ENCODE measurements at places on chromosomes 11 and 22. TPM values are rescaled to one million over a fixed set of nuclear protein-coding genes. Genes with fewer than 3 reads are reported as not detected.

DNA sequence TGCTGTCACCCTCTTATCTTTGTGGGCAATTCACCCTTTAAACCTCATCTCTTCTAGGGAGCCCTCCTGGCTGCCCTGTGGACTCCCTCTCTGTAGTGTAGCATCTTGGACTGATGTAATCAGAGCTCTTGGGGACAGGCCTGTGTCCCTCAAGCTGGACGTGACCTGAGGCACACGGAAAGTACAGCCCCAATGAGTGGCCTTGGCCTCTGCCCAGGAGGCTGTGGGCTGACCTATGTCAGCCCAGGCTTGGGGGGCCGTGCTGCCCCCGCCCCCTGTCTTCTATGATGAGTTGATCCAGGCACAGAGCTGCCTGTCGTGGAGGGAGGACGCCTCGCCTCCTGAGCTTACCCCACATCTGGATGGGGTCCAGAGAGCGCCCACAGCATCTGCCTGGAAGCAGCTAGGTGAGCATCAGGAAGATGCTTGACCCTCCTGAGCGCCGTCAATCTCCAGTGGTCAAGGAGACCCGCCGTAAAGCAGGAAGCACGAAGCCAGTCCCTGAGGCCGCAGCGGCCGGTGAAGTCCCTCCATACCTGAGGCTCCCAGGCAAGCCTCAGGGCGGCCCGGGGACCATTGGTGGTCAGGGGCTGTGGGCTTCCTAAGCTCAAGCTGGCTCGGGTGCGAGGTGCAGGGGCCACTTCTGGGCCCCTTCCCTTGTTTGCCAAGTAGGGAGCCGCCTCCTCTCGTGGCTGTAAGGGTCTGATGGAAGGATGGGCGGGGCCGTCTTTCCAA, 1136.9 kb downstream of the BRD1 start:
- DNase-seq = no peak

- DNase-seq = no peak
Observed at GRCh38 chr11:32396991-32397390, 38.3 kb downstream of the WT1 start.

DNA sequence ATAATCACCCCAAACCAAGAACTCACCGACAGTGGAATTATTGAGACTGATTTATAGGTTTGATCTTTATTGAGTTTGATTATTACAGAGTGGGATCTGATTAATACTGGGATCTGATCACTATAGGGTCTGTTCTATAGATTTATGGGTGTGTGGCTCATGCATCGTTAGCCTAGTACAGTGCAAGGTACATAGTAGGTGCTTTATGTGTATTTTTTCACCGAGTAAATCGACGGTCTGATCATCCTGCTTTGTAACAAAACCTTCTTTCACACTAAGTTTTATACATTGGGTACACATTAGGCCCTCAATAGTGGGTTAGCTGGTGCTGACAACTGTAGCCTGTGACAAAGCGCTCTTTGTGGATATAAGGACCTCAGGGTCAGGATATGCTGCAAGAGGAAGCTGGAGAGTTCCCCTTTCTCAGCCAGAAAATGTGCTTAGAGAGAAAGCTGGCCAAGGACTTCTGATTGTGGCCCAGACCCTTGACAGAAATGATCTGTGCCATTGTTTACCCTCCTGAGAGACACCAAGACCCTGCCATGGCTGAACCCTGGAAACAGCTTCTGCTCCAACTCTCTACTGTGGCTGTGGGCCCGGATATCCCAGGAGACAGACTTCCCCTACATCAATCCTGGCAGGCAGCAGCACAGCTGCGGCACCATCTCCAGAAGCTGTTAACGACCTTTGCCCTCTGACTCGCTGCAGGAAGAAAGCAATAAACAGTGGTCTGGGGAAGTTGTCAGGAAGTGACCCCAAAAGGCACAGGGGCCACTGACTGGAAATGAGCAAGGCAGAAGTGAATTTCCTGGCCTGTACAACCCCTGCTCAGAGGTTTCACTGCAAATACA, 16.1 kb upstream of the TPP1 start:
- no peak for DNase-seq

Gene SLC22A6
- total RNA-seq = not detected

Gene TMPRSS5
- 1.1 TPM for total RNA-seq

- no peak for DNase-seq
Observed at GRCh38 chr22:30457981-30458380, 13.8 kb downstream of the SEC14L3 start.

DNA sequence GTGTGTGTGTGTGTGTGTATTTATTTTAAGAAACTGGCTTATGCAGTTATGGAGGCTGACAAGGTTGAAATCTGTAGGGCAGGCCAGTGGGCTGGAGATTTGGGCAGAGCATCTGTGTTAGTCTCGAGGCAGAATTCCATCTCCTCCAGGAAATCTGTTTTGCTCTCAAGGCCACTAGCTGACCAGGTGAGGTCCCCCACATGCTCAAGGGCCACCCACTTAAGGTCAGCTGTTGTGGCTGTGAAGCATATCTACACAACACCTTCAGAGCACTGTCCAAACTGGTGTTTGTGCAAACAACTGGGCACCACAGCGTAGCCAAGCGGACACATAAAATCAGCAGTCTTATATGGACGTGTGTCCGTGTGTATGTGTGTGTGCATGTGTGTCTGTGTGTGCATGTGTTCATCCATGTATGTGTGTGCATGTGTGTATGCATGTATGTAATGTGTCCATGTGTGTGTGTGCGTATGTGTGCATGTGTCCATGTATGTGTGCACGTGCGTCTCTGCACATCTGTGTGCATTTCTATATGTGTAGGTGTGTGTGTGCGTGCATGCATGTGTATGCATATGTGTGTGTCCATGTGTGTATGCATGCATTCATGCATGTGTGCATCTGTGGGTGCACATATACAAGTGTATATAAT, 400.9 kb downstream of the BRD1 start:
- no peak for DNase-seq

DNA sequence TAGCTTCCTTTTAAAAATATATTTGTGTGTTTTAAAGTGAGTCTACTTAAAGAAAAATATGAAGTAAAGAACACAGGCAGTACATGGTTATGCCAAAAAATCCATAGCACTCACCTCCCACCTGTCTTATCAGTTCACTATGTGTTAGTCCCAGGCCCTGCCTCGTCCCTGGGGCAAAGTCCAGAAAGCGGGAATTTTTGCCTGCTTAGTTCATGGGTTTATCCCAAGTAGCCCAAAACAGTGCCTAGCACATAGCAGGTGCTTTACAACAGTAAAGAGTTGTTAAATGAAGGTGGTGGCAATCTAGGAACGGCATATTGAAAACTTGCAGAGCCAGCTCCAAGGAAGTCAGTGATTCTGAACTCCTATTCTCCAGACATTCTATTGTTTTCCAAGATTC, 154.0 kb downstream of the MN1 start:
- no peak for DNase-seq

DNA sequence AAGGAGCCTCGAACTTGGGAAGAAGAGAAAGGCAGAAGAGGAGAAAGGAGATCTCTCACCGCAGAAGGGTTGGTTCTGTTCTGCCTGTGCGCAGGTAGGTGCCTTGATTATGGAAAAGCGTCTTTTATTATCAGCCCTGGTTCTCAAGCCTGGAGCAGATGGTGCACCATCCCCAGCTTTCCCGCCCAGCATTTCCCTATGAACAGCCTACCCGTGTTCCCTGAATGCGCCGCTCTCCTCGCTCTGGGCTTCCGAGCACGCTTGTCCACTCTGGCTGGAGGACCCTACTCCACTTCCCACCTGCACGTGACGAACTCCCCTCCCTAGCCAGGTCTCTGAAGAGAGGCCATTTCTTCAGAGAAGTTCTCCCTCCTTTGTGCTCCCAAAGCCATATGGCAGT, 15.2 kb downstream of the IGSF9B start:
- DNase-seq = no peak

Gene C11orf86
- 1.2 TPM for total RNA-seq

Gene FOXRED2
- 31.5 TPM for total RNA-seq

Gene ATG13
- 77.4 TPM for total RNA-seq

Gene OR4C6
- not detected for total RNA-seq

Gene INSC
- total RNA-seq = 0.58 TPM

- no peak for DNase-seq
Observed at GRCh38 chr22:38735126-38735464, 20.7 kb downstream of the SUN2 start.

Gene CKAP5
- total RNA-seq = 185 TPM

- DNase-seq = no peak
Observed at GRCh38 chr22:40000171-40000570, 5.4 kb downstream of the FAM83F start.

Gene NUCB2
- total RNA-seq = 27.9 TPM

- peak; percentile 33 for DNase-seq
Observed at GRCh38 chr11:133892584-133893380, 47.5 kb upstream of the SPATA19 start.

Gene DLG2
- total RNA-seq = 17.0 TPM

DNA sequence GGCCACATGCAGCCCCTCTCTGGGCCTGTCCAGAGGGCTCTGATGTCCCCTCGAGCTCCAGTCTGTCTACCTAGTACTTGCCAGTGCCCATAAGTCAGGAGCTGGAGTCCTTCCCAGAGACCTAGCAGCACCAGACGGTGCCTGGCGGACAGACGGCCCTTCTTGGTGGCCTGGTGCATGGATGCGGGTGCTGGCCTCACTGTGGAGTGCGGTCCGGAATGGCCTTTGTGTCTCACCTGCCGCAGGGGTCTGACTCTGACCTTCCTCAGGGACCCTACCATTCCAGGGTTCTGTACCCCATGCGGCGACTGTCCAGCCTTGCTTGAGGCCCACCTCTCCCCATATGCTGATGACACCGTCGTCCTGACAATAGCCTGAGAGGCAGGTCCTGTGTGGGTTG, 29.4 kb upstream of the SMIM38 start:
- DNase-seq = no peak

- no peak for DNase-seq
Observed at GRCh38 chr11:64870176-64870892, 8.1 kb downstream of the EHD1 start.

- DNase-seq = no peak
Observed at GRCh38 chr11:22474616-22475015, 136.4 kb downstream of the SLC17A6 start.

- DNase-seq = no peak
Observed at GRCh38 chr11:41999066-41999465, 539.6 kb upstream of the LRRC4C start.

DNA sequence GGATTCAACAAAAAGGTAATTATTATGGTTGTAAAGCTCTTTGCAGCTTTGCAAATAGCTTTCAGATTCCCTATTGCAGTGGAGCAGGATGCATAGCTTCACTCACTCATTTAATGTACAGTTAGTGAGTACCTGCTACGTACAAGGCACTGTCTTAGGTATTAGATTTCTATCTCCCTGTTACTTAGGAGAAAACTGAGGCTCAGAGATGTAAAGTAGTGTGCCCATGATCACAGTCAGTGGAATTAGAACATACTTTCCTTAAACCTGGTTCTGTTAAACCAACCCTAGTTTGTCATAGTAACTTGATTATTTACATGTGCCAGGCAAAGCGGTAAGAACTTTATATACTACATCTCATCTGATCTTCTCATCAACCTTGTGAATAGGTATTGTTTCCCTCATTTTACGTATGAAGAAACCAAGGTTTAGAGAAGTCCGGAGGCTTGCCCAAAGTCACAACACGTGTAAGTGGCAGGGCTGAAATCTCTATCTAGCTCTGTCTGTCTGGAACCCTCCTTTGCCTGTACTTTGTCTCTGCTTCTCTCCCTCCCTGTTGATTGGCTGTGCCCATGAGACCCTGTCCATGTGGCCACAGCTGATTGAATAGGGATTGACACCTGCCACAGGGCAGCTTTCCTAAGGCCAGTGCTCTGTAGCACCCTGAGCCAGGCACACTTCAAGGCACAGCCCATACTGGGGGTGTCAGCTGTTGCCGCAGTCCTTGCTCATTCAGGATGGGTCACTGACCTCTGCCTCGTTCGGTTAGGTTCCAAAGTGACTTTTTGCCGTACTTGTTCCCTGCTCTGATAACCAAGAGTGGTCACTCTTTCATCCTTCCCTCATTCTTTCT, 63.8 kb upstream of the PRSS23 start:
- DNase-seq = no peak

DNA sequence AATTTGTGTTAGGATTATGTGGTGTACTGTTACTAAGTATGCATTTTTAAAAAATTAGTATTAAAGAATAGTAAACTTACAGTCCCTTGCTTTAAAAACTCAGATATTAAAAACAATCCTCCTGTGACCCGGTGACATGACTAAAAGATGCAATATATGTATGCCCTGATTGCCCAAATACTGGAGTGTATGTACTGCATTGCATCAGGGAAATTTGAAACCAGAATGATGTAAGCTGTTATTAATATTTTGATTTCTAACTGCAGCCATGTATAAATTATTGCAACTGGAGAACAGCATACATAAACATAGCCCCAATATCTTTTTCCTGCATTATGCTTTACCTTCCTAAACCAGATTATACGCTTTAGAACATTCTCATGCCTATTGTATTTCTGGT, 3.7 kb upstream of the HSPA8 start:
- no peak for DNase-seq

- peak; percentile 71 for DNase-seq
Observed at GRCh38 chr11:66070604-66071380, 720 bp downstream of the PACS1 start.

DNA sequence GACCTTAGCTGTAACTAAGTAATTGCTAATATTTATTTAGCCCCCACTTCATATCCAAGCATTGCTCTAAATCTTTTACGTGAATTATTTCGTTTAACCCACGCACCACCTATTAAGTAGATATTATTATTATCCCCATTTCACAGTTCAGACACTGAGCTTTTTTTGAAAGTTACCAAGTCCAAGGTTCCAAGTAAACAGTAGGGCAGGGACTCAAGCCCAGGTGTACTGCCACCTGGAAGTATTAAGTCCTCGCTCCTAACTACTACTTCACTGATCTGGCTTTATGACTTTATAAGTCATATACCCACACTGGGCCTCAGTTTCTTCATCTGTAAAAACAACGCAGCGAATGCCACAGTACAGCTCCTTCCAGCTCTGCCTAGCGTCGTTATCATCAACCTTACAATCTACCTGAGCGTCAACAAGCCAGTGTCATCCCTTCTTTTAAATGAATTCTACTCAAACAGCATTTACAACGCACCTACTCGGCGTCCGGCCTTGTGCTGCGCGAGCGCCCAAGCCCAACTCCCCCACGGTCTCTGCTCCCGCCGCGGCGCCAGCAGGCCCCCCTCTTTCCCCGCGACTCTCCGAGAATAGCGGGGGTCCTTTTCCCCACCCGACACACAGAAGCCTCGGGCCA, 624 bp downstream of the TMEM41B start:
- DNase-seq = no peak

Gene GDPD4
- not detected for total RNA-seq

GRCh38 chr11:1923201-1923956, 3.9 kb downstream of the TNNT3 start:
- DNase-seq = no peak

- DNase-seq = no peak
Observed at GRCh38 chr22:50660306-50660705, 12.3 kb upstream of the SHANK3 start.

GRCh38 chr11:97691061-97691460, 1301.2 kb downstream of the JRKL start:
- DNase-seq = no peak

Measured in H1 (cell line).